ENCODE measurements at places on chromosomes 7 and 10.

GRCh38 chr10:1358147-1358546 lies 302.0 kb downstream of the WDR37 start:
- DNase-seq: no peak

- peak; percentile 52 for DNase-seq
Observed at GRCh38 chr10:96618653-96619052, 31.8 kb upstream of the TM9SF3 start.

- DNase-seq: no peak
Observed at GRCh38 chr7:135361788-135362187, 128.2 kb downstream of the STRA8 start.

GRCh38 chr7:100376066-100376465 lies 2.8 kb downstream of the PILRA start:
- no peak for DNase-seq

- DNase-seq: no peak
Observed at GRCh38 chr7:134701272-134701671, 54.6 kb downstream of the BPGM start.

- no peak for DNase-seq
Observed at GRCh38 chr10:59025981-59026765, 150.3 kb upstream of the PHYHIPL start.

- DNase-seq: no peak
Observed at GRCh38 chr10:47286116-47286505, 13.9 kb upstream of the GDF10 start.

DNA sequence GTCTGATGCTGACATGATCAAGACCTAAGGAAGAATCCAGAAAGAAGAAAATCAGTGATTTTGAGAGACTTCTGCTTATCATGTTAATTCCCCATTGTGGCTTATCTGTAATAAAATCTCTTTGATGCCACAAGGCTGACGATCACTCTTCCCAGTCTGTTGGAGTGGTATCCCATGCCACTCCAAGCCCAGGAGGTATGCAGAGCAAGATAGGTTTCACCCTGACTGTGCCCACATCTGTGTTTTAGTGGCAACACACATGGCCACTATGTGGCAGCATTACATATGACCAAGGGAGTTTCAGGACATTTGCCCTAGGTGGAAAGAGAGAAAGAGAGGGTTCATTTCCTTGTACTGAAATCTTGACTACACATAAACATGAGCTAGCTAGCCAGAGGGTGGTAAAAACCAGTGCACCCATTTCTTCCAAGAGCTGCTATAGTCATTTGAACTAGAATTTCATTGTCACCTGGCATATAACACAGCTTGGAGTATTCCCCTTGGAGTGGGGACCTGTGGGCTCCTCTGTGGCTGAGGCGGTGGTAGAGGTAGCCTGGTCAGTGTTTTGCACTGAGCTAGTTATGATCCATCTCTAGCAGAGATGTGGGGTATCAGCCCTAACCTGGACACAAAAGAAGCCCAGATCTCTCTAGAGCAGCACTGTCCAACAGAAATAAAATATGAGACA lies 20.8 kb downstream of the LAMB4 start:
- no peak for DNase-seq

DNA sequence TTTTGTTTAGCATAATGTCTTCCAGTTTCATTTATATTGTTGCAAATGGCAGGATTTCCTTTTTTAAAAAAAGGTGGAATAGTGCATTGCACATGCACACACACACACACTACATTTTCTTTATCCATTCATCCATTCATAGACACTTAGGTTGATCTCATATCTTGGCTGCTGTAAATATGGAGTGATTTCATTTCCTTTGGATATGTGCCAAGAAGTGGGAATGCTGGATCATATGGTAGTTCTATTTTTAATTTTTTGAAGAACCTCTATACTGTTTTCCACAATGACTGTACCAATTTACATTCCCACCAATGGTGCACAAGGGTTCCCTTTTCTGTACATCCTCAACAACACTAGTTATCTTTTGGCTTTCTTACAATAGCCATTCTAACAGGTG lies 68.9 kb downstream of the EBLN1 start:
- no peak for DNase-seq

Data from hippocampal formation (tissue), 2 donors.